ENCODE measurements at places on chromosomes 3 and 15.

DNA sequence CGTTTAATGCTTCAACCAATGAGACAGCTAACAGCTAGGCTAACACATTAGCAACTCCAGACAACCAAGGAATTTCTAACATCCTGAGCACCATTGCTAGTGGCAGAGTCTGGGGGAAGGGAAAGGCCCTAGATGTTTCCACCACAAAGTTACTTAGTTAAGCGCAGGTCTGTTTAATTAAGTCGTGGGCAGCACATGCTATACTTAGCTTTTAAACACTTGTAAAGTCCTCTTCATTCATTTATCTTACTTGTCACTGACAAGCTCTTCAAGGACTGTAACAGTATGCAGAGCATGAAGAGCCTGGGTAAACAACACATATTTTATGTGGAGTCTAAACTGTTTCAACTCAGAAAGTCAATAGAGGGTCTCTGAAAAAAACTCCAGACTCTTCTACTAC is 221.1 kb upstream of the WNT5A start:
- DNase-seq = no peak

- DNase-seq = no peak
Observed at GRCh38 chr15:63494408-63494807, 10.0 kb upstream of the USP3 start.

GRCh38 chr3:31522152-31522551 is 10.6 kb upstream of the STT3B start:
- DNase-seq = peak; percentile 53

GRCh38 chr3:137008131-137008530 is 50.3 kb downstream of the IL20RB start:
- no peak for DNase-seq

DNA sequence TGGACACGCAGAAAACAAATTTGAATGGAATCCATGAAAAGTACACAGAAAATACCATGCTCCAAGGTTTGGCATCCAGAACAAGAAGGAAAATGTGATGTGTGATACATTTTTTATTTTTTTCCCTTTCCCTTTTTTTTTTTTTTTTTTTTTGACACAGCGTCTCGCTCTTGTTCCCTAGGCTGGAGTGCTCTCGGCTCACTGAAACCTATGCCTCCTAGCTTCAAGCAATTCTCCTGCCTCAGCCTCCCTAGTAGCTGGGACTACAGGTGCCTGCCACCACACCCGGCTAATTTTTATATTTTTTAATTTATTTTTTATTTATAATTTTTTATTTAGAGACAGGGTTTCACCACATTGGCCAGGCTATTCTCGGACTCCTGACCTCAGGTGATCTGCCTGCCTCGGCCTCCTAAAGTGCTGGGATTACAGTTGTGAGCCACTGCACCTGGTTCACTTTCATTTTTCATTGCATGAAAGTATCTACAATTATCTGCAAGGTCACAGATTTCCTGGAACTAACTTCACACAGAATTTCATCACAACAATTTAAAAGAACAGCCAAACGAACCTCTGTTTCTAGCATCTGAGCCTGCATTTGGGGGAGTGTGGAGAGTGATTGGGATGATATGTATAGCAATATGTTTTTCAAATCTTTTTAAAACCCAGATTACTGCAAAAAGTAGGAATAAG is 8.3 kb downstream of the POU1F1 start:
- no peak for DNase-seq

DNA sequence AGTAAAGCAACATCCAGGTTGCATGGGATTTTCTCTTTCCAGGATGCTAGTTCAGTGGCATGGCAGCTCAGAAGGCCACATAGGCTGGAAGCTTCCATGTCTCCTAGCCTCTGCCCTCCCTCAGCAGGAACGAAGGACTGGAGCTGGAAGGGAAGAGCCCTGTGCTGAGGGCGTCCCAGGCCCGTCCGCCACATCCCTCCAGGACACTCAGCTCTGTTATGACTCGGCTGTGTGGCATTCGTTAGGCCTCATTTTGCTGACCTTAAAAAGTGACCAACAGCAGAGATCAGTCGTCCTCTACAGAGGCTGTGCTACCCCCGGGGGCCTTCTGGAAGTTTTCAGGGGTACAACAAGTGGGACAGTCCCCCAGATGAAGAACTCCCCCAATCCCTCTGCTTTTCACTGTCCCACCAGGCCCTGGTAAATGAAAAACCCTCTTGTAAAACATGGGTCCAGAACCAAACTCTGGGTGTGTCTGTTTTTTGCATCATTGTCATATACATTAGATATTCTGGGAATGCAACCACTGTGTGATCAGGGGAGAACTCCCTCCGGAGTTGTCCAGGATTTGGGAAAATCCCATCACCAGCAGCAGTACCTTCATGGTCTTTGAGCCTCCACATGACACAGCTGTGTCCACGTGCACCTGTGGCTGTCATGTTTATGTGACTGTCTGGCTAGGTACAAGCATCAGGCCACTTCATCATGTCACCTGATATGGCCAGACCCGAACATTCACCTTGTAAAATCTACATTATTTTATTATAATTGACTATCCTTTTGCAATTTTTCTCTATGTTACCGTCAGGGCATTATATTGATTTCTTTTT is 149.9 kb downstream of the OR4M2 start:
- no peak for DNase-seq

GRCh38 chr3:25169151-25169550 is 258.9 kb upstream of the RARB start:
- no peak for DNase-seq

- peak; percentile 79 for DNase-seq
Observed at GRCh38 chr3:69306239-69307185, 79.4 kb downstream of the FRMD4B start.

DNA sequence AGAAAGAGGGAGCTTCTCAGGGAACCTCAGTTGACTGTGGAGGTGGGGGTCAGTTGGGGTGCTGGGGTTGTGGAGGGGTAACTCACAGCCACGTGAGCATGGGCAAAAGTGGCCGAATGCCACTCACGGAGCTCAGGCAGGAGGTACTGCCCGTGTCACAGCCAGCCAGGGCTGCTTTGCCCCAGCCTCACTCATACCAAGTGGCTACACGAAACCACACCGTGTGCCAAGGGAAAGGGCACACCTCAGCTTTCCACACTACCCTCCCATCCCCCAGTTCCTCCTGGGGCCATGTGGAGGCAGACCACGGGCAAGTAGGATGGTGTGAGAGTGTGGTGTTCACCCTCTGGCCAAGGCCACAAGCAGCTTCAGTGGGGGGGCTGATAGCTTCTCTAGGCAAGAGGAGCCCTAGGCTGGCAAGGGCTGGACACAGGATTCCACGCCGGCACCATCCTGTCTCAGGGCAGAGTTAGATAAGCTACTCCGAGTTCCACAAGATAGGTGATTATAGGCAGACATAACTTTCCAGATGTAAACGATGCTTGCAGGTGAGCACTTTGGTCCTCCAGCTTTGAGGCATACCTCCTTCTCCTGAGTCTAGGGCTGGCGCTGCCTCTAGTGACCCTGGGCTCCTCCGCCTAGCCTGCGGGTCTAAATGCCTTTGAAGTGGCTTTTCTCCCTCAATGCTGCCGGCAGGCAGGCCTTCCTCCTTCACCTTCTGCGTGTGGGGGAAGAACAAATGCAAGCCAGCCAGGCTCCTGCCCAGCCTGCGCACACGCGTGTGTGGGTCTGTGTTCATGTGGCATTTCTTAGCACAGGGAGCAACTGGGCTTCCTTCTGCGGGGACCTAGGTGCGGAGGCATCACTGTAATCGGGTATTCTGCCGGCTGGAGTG is 25.0 kb downstream of the RGMA start:
- DNase-seq = no peak

DNA sequence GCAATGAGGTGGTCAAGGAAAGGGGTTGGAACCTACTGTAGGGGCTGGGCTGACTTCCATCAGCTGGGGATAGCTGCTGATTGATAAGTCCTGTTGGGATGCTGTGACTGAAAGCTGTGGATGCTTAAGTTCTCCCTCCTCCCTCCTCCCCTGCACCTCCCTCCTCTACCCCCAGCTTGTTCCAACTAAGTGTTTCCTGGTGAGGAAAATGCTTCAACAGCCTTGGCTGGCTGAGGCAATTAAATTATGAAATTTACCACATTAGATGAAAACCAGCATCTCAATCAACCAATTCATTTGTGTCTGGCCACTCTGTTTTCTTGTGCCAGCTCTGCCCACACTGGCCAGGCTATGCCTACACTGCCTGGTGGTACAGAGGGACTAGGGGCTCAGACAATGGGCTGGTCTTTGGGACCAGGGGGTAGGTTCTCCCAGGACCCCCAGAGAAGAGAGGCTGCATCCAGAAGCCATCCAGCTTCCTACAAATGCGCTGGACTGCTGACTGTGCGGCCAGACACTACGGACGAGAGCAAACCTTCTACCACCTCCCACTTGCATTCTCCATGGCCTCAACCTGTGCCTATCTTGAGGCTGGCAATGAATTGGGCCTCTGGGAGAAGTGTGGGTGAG is 2.5 kb downstream of the KLHL25 start:
- no peak for DNase-seq

GRCh38 chr15:83784975-83785374 is 131.1 kb downstream of the ADAMTSL3 start:
- DNase-seq = no peak

GRCh38 chr3:48429317-48429959 is 448 bp downstream of the PLXNB1 start:
- DNase-seq = peak; percentile 74

Data from CD4-positive, alpha-beta T cell treated with Interleukin-12 subunit alpha and Interleukin-12 subunit beta, for 1 hour (primary cell).